ENCODE measurements at places on chromosomes 16 and 17.

DNA sequence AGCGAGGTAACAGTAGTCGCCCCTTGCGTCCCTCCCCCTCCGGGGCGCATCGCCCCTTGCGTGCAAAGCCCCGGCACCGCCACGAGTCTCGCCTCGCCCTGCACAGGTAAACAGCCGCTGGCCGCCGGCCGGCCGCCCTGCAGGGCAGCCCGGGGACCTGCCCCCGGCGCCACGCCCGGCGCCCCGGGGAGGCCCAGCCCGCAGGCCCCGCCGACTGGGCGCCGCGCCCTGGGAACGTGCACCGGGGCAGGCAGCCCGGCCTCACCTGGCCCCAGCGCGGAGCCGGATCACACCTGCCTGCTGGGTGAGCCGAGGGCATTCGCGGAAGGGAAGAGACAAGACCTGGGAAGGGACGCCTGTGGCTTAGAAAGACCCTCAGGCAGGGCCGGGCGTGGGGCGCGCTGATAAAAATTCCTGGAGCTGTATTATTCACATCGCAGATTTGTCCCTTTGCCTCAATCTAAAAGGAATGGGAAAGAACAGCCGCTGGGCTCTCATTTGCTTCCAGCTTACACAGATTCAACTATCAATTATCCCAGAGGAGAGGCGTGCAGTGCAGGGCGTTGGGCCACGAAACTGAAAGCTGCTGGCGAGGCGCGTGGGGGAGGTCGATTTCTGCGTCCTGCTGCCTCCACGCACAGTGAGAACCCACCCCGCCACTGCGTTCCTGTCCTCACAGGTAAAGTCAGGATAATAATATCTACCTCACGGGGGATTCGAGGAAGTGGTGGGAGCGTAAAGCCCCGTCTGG, 451.9 kb downstream of the SLC39A11 start:
- H3K36me3 ChIP-seq = no peaks in the 10 kb centered on the region
- H3K27ac ChIP-seq = no peak overlapping the region
- peaks cover 5% of the 10 kb centered on the region for H3K4me1 ChIP-seq
- H3K27me3 ChIP-seq = no peaks in the 10 kb centered on the region
- H3K4me3 ChIP-seq = no peak overlapping the region

GRCh38 chr17:75738218-75738802, 17.1 kb downstream of the ITGB4 start:
- no peaks in the 10 kb centered on the region for H3K27me3 ChIP-seq
- DNase-seq = no peak
- H3K4me1 ChIP-seq = peaks cover 3% of the 10 kb centered on the region
- no peak overlapping the region for H3K27ac ChIP-seq

DNA sequence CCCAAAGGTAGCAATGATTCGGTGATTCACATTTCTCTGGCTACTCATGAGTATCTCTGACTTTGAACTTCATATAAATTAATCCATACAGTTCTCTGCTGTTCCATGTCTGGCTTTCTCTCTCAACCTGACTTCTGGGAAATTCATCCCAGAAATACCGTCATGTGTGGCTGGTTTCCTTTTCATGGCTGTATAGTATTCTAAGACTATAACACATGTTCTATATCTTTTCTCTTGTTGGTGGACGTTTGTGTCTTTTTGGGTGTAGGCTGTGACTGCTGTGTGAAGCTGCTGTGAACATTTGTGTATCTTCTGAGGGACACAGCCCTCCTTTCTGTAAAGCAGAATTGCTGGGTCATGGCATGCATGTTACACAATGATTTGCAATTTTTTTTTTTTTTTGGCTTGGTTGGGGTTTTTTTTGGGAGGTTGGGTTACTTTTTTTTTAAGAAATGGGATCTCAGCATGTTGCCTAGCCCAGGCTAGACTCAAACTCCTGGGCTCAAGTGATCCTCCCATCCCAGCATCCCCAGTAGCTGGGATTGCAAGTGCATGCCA, 6.3 kb downstream of the TTYH2 start:
- DNase-seq = no peak
- H3K4me3 ChIP-seq = no peak overlapping the region
- peaks cover 31% of the 10 kb centered on the region for H3K36me3 ChIP-seq

DNA sequence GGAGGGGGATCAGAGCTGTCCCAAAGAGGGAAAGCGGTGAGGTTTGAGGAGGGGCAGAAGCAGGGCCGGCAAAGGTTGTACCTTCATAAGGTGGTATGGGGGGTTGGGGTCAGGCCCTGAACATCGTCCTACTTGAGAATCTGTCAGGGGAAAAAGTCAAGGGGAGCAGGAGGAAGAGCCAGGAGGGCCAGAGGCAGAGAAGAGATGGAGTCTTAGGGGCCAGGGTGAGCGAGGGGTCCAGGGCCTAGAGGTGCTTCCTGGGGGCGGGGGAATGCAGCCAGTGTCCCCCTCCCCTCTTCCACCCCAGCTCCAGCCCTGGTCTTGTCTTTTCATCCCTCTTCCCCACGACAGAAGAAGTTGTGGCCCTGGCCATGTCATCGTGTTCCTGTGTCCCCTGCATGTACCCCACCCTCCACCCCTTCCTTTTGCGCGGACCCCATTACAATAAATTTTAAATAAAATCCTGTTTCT, 1.3 kb upstream of the PRRT2 start:
- peaks cover 22% of the 10 kb centered on the region for H3K36me3 ChIP-seq
- peak overlapping the region; percentile 60 for H3K27ac ChIP-seq
- H3K27me3 ChIP-seq = no peaks in the 10 kb centered on the region
- peak overlapping the region; percentile 76 for H3K4me3 ChIP-seq
- H3K4me1 ChIP-seq = peaks cover 83% of the 10 kb centered on the region
- no peak for DNase-seq

GRCh38 chr16:71201054-71201453, 29.5 kb downstream of the HYDIN start:
- H3K27ac ChIP-seq = no peak overlapping the region
- peaks cover 7% of the 10 kb centered on the region for H3K27me3 ChIP-seq
- H3K4me1 ChIP-seq = no peaks in the 10 kb centered on the region
- no peak overlapping the region for H3K4me3 ChIP-seq
- H3K36me3 ChIP-seq = no peaks in the 10 kb centered on the region

DNA sequence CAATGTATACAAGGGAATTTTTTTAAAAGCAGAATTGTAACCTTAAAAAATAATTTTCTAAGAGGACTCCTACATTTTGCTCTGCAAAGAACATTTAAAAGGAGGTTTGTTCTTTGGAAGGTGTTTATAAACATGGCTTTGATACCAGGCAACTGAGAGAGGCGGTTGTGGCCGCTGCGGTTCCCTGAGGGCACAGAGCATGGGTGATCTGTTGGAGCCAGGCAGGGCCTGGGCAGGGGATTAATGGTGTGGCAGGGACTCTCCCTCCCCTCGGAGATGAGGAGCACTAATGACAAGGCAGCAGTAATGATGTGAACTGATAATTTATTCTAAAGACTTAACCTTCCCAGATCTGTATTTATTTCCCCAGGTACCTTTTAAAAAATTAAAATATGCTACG, 65.4 kb downstream of the WWP2 start:
- no peaks in the 10 kb centered on the region for H3K4me1 ChIP-seq
- peaks cover 41% of the 10 kb centered on the region for H3K36me3 ChIP-seq
- no peak overlapping the region for H3K27ac ChIP-seq
- no peak for DNase-seq

- H3K4me3 ChIP-seq = no peak overlapping the region
- H3K4me1 ChIP-seq = no peaks in the 10 kb centered on the region
- no peaks in the 10 kb centered on the region for H3K36me3 ChIP-seq
These were observed 457.2 kb upstream of the CDH11 start for GRCh38 chr16:65579050-65579449.

DNA sequence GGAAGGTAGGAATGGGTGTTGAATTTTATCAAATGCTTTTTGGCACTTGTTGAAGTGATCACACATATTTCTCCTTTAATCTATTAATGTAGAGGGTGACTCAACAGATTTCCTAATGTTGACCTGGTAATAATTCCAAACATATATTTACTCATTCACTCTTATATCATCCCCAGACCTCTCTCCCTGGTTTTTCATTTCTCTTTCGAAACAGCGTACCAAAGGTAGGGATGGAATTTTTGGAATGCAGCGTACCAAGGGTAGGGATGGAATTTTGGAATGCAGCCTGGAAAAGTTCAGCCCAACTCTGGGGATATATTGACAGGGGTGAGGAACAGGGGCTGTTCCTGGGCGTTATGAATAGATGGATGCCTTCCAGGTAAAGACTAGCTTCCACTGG, 7.3 kb downstream of the KIF18B start:
- no peak for DNase-seq
- H3K4me1 ChIP-seq = peaks cover 3% of the 10 kb centered on the region
- no peak overlapping the region for H3K27ac ChIP-seq
- H3K27me3 ChIP-seq = no peaks in the 10 kb centered on the region

- H3K27ac ChIP-seq = no peak overlapping the region
- H3K36me3 ChIP-seq = no peaks in the 10 kb centered on the region
- H3K27me3 ChIP-seq = no peaks in the 10 kb centered on the region
- no peak overlapping the region for H3K4me3 ChIP-seq
- no peak for DNase-seq
These were observed 46.4 kb upstream of the CDH13 start for GRCh38 chr16:82580298-82580890.

- H3K27me3 ChIP-seq = no peaks in the 10 kb centered on the region
- peaks cover 5% of the 10 kb centered on the region for H3K4me1 ChIP-seq
- H3K36me3 ChIP-seq = peaks cover 54% of the 10 kb centered on the region
- H3K27ac ChIP-seq = no peak overlapping the region
- no peak overlapping the region for H3K4me3 ChIP-seq
These were observed 103.1 kb downstream of the AATF start for GRCh38 chr17:37051833-37052232.

GRCh38 chr16:66750279-66751052, 943 bp downstream of the DYNC1LI2 start:
- peaks cover 27% of the 10 kb centered on the region for H3K36me3 ChIP-seq
- H3K4me3 ChIP-seq = peak overlapping the region; percentile 81
- H3K27ac ChIP-seq = peak overlapping the region; percentile 66

GRCh38 chr16:10325783-10326543, 59.9 kb upstream of the ATF7IP2 start:
- no peak overlapping the region for H3K4me3 ChIP-seq
- H3K27me3 ChIP-seq = no peaks in the 10 kb centered on the region
- no peaks in the 10 kb centered on the region for H3K36me3 ChIP-seq
- DNase-seq = no peak
- H3K27ac ChIP-seq = no peak overlapping the region

DNA sequence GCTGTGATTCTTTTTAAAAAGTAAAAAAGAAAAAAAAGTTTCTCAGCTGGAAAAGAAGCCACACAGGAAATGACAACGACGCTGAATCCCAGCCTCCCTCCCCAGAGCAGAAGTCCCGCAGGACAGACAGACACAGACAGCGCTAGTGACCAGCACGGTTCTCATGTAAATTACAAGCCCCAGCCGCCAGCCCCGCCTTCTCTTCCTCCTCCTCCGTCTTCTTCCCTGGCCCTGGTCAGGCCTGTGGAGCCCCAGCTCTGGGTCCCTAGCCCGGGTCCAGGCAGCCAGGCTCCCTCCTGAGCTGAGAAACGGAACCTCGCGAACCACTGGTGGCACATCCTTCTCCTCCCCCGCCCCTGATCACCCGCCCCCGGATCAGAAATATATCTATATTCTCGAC, 7.0 kb upstream of the IL17C start:
- H3K4me3 ChIP-seq = no peak overlapping the region
- H3K27me3 ChIP-seq = no peaks in the 10 kb centered on the region
- no peak for DNase-seq
- peaks cover 35% of the 10 kb centered on the region for H3K4me1 ChIP-seq
- H3K36me3 ChIP-seq = peaks cover 45% of the 10 kb centered on the region

DNA sequence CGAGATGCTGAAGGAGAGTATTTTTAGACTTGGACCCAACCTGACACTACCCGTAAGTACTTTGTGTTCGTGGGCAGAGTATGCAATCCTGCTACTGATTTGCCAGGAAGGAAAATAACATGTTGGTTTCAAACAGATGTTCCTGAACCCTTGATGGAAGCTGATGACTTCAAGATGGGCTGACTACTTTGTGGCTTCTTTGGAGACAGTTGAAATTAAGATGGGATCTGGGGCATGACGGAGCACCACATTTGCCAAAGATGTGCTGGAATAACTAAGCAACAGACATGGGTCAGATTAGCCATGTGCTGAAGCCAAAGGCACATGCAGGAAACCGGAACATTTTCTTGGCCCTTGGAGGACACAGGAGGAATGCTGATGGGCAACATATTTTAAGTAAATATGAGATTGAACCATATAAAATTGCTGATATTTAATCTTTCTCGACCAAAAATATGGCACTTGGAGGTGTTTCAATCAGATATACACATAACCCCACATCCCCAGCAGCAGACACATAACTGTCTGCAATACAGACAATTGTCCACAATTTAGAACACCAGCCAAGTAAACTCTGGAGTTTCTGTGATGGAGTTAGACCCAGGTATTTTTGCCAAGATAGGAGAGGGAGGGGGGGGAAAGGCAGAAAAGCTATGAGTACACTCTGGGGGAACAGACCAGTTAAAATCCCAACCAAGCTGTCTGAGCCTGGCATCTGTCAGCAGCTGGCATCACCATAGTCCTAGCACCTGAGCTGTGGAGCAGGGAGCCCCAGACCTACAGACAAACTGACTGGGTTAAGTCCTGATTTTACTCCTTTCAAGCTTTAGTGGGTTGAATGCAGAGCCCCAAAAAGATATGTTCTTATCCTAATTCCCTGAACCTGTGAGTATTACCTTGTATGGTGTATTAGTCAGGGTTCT, 329.4 kb upstream of the CDH5 start:
- no peak overlapping the region for H3K4me3 ChIP-seq
- peaks cover 5% of the 10 kb centered on the region for H3K27me3 ChIP-seq
- DNase-seq = no peak
- no peak overlapping the region for H3K27ac ChIP-seq
- H3K4me1 ChIP-seq = no peaks in the 10 kb centered on the region
- H3K36me3 ChIP-seq = no peaks in the 10 kb centered on the region

DNA sequence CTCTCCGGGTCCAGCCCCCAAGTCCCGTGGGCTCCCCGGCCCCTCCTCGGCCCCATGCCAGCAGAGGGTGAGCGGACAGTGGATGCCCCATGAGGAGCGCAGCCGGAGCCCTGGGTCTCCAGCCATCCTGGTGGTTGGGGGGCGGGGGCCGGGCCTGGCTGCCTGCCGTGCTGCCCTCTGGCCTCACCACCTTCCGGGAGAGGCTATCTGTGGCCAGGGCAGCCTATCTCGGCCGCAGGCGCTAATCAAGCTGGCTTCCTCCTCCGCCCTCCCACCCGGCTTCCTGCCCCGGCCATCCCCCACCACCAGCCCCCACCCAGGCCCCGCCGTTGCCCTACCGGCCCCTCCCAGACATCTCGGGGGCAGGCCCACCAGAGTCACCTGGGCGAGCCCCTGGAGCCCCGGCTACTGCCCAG, 46.8 kb downstream of the ZFPM1 start:
- H3K27ac ChIP-seq = no peak overlapping the region
- DNase-seq = no peak
- H3K36me3 ChIP-seq = no peaks in the 10 kb centered on the region
- peaks cover 5% of the 10 kb centered on the region for H3K4me1 ChIP-seq

GRCh38 chr16:75506107-75506506, 10.9 kb upstream of the CHST6 start:
- no peaks in the 10 kb centered on the region for H3K4me1 ChIP-seq
- no peak for DNase-seq
- H3K4me3 ChIP-seq = no peak overlapping the region
- H3K36me3 ChIP-seq = no peaks in the 10 kb centered on the region
- no peak overlapping the region for H3K27ac ChIP-seq

Measured in CD4-positive, alpha-beta T cell (primary cell).